Hepatocyte (in vitro differentiated cells): ENCODE measurements at places on chromosomes 1 and 21. TPM values are rescaled to one million over a fixed set of nuclear protein-coding genes. Genes with fewer than 3 reads are reported as not detected.

TMEM200B gene
- total RNA-seq, result 8.2 and 10.7 TPM in 2 replicates

MTARC1 gene
- total RNA-seq, result 19.9 and 24.0 TPM in 2 replicates

GNPAT gene
- total RNA-seq, result 63.9 and 71.6 TPM in 2 replicates

AMY1B gene
- not detected in 2 replicates for total RNA-seq

PPP1R8 gene
- 38.7 and 42.8 TPM in 2 replicates for total RNA-seq

KANK4 gene
- total RNA-seq, result 5.5 and 6.0 TPM in 2 replicates

SMAP2 gene
- 23.1 and 23.9 TPM in 2 replicates for total RNA-seq

RIMKLA gene
- 1.1 and 1.4 TPM in 2 replicates for total RNA-seq

SERPINC1 gene
- 123 and 125 TPM in 2 replicates for total RNA-seq

DNM3 gene
- 0.88 and 1.5 TPM in 2 replicates for total RNA-seq

ITLN2 gene
- 1.3 and 1.4 TPM in 2 replicates for total RNA-seq

TMEM269 gene
- 0.32 and 0.40 TPM in 2 replicates for total RNA-seq

DNA sequence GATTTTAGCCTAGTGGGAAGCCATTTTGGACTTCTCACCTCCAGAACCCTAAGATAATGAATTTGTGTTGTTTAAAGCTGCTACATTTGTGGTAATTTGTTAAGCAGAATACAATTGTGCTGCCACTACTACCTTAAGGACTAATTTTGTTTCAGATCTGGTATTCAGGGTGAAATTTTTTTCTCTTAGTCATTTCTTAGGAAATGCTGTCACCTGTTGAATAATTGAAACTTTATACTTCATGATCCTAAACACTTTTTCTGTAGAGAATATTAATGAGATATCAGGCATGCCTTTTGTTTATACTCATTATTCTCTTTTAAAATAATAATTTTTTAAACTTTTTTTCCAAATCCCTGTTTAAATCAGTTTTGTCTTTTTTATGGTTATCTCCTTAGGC, 246.8 kb downstream of the TGFB2 start:
- DNase-seq, result no peak

- DNase-seq, result peak; percentile 87
Measured at GRCh38 chr1:15246960-15247614, at the start of gene FHAD1. FHAD1 (plus strand) TSS chr1:15247223; CDS start chr1:15251785, 4,562 bp downstream.

DNA sequence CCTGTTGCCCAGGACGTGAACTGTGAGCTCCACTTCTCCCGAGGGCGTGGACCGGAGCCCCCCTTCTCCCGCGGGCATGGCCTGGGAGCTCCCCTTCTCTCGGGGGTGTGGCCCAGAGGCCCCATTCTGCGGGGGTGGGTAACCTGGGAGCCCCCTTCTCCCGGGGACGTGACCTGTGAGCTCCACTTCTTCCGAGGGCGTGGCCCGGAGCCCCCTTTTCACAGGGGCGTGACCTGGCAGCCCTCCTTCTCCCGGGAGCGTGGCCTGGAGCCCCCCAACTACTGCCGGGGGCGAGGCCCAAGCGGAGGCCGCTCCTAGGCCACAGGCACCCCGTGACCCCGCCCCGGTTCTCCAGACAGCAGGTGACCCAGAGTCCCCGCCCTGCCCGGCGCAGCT, 320 bp downstream of the C1orf174 start:
- DNase-seq, result peak; percentile 54

GRCh38 chr1:240399381-240399780, 212.6 kb downstream of the GREM2 start:
- peak; percentile 81 for DNase-seq

DNA sequence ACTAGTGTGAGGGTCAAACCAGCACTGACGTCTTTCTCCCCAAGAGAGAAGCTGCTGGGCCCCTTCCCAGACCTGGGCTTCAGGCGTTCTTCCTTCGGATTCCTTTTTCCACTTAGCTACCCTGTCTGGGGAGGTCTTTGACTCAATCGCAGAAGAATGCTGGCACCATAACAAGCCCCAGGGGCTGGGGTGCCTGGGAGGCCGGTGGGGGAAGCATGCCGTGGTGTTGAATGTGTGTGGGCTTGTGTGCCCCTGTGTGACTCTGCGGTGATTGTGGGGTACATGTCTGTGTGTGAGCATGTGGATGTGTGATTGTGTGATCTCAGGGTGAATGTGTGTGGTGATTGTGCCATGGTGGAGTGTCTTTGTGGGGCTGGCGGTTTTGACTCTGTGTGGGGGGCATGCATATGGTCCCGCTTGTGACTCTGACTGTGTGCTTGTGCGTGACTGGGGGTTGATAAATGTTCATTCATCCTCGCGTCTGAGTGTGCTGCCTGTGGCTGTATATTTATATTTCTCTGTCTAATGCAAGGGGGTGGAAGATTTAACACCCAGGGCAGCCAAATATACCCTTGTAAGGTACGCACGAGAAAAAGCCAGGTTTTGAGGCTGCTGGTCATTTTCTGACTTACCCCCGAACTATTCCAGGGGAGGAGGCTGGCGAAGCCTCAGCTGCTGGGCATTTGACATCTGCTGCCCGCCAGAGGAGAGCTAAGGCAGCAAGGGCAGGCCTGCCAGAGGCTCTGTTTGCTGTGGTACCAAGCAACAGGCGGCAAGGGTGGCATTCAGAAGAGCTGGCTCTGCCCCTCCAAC, 1.1 kb upstream of the SYNC start:
- DNase-seq, result peak; percentile 77

GRCh38 chr1:36609241-36610027, 126.7 kb upstream of the CSF3R start:
- peak; percentile 74 for DNase-seq

DNA sequence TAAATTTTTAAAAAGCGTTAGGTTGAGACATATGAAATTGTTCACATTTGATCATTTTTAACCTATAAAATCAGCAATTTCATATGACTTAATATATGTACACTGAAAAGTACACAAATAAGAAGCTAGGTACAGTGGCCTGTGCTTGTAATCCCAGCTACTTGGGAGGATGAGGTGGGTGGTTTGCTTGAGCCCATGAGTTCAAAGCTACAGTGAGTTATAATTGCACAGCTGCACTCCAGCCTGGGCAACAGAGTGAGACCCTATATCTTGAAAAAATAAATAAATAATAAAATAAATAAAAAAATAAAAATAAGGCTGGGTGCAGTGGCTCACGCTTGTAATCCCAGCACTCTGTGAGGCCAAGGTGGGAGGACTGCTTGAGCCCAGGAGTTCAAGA, 5.2 kb upstream of the EPB41 start:
- no peak for DNase-seq

DNA sequence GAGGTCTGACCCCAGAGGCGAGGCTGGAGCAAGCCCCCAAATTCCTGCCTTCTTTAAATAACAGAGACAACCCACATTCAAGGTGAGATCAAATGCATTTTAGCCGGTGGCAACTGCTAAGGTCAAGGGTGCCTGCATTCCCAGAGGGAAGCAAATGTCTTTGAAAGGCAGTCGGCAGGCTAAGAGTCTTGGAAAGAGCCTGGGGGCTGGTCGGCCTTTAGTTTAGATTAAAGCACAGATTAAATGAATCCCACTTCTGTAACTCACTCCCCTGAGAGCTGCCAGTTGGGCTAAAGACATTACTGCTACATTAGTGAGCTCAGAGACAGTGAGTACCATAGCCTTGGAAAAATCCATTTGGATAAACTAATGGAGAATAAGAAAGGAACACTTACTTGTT, 59.2 kb downstream of the HTR6 start:
- no peak for DNase-seq

DNA sequence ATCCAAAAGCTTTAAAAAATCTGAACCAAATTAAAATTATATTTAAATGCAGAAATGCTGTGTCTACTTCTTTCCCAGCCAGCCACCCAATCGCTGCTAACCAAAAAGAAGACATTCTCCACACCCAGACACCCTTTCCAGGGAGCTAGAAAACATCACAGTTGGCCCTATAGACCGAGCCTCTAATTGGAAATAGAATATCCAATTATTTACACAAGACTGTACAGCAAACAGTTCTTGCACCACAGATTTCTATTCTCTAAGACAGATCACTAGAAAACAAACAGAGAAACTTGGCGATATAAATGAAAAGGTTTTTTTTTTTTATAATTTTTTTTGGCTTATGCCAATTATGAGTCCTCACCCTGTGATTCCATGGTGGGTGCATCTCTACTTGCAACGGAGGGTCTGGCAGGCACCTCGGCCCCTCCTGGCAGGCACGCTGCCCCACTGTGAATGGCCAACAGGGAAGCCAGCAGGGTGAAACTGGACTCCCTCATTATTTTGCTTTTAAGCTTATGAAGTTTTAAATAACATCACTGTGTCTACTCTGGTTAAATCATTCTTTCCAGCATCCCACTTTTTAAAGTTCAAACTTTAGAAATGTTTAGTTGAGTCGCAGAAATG, 29.2 kb downstream of the BCAR3 start:
- no peak for DNase-seq

DNA sequence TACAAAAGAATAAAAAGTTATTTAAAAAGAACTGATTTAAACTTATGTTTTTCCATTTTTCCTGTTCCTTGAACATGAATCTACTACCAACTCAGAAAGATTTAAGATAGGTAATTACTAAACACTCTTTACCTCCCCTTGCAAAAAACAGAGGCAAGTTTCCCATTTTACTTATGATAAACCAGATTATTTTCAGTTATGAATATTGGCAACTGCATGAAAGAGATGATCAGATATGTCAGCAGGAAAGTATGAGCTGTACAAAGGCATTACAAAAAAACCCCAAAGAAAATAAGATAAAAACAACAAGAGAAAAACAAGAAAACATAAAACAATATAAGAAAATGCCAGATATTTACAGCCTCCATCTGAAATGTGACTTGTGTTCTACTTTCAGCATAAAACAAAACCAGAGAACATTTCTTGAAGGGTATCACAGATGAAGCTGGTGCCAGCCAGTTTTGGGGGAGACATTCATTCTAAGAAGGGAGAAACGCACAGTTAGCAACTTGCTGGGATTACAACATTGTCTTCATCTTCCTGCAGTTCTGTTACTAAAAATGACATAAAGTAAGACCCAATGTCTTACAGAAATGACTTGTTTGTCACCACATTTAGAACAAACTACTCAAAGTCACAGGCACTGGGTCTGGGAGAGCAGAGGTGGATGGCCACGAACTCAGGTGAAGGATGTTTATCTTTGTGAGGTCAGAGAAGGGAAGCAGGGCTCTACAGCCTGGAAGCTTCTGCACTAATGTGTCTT, 19.1 kb downstream of the ZC3H12A start:
- no peak for DNase-seq

- no peak for DNase-seq
Measured at GRCh38 chr1:236156512-236157208, 14.3 kb downstream of the GPR137B start.

DNA sequence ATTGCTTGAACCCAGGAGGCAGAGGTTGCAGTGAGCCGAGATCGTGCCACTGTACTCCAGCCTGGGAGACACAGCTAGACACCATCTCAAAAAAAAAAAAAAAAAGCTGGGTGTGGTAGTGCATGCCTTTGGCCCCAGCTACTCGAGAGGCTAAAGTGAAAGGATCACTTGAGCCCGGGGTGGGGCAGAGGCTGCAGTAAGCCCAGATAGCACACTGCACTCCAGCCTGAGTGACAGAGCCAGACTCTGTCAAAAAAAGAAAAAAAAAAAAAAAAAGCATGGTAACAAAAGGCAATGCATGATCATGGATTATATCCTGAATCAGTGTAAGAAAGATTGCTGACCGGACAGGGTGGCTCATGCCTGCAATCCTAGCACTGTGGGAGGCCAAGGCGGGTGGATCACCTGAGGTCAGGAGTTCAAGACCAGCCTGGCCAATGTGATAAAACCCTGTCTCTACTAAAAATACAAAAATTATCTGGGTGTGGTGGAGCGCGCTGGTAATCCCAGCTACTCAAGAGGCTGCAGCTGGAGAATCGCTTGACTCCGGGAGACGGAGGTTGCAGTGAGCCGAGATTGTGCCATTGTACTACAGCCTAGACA, 76.3 kb downstream of the RUSC1 start:
- DNase-seq, result peak; percentile 16

- DNase-seq, result no peak
Measured at GRCh38 chr1:179094818-179095217, 12.9 kb downstream of the TOR3A start.

DNA sequence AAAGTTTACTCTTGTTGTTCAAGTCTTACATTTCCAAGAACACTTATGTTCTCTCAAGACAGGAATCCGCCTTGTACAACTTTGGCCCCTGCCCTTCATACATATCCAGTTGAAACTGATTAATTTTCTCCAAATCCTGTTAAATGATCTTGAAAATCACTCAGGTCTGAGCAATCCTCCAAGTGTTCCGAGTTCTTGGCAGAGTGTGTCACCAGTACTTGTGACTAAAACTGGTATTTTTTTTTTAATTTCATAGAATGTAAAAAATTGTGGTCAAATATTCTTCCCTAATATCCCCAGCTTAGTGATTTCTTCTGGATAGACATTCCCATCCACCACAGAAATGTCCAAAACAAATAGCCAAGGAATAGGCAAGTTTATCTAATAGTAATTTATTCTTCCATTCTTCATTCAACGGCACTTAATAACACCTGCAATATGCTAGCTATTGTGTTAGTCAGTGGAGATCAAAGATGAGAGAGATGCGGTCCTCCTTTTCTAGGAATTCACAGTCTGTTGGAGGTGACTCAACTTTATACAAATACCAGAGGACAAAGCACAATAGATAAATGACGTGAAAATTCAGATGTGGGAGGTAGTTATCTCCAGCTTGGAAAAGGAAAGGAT, 71.4 kb downstream of the DIRAS3 start:
- DNase-seq, result no peak

DNA sequence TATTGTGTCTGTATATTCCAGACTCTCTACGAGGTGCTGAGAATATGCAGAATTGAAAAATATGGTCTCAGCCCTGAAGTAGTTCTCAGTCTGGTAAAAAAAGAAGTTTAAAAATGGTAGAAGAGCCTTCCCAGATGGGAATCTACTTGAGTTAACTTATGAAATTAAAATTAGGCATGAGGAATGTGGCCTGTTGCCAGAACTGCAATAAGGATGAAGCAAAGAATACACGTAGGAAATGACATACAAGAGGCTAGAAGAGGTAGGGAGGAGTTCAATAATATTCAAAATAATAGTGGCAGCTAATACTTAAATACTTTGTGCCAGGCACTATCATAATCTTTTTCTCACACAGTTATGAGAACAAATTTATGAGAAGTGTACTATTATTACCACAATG, 6.3 kb downstream of the ASPM start:
- no peak for DNase-seq

- DNase-seq, result peak; percentile 57
Measured at GRCh38 chr1:31549809-31550620, 26.3 kb upstream of the TINAGL1 start.

- DNase-seq, result peak; percentile 57
Measured at GRCh38 chr1:166947398-166948043, 27.8 kb downstream of the ILDR2 start.

- DNase-seq, result no peak
Measured at GRCh38 chr1:214859647-214860046, 222.9 kb upstream of the KCNK2 start.

DNA sequence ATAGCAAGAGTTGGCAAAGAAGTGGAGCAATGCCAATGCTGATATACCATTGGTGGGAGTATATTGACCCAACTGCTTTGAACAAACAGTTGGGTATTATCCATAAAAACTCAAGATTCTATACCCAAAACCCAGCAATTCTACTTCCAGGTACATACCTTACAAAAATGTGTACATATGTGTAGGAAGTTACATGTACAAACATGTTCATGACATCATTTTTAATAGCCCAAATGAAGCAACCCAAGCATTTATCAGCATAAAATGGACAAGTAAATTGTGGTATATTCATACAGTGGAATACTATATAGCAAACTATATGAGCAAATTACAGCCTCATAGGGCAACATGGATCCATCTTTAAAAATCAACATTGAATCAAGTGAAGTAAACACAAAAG, 20.9 kb downstream of the RWDD3 start:
- DNase-seq, result no peak

- DNase-seq, result no peak
Measured at GRCh38 chr1:193348769-193349535, 162.5 kb upstream of the B3GALT2 start.
